Posterior cingulate gyrus (tissue), 11 donors: ENCODE measurements at places on chromosomes 4 and X.

GRCh38 chr4:154506253-154506652 lies 14.7 kb upstream of the DCHS2 start:
- no peak for DNase-seq

DNA sequence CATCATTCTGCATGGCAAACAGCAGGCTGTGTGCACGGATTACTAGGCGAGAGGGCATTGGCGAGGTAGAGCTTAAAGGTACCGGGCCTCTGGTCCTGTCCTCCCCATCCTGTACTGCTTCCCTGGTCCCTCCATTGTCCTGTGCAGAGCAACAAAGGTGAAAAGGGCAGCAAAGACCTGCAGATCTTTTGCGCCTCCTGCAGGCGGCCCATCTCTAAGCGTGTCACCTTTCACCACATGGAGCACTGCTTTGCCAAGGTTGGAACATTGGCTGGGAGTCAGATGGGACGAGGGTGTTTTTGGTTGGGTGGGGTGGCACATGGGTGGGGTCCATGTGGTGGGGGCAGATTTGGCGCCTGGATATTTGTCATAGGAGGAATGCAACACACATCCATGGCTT lies 64.7 kb upstream of the UXT start:
- no peak for DNase-seq

- no peak for DNase-seq
Measured at GRCh38 chrX:103678199-103678993, 8.1 kb downstream of the MORF4L2 start.

- no peak for DNase-seq
Measured at GRCh38 chr4:94488670-94489069, 36.9 kb downstream of the PDLIM5 start.

DNA sequence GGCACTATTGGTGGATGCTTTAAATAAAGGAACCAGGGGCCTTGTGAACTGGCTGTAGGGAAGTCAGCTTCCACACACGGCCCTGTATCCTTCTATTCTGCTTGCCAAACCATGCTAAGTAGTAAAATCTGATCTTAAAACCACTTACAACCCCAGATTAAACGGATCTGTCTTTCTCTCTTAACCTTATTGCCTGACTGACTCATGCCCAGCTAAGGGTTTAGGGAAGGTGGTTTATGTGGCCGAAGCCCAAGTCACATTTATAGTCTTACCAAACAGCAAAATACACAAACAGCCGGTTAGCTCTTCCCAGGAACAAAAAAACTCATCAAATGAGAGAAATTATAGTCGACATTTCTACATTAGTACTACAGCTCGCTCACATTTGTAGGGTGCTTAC lies 988.4 kb upstream of the TENM3 start:
- DNase-seq, result no peak

- DNase-seq, result no peak
Measured at GRCh38 chrX:102697494-102697893, 14.8 kb upstream of the GPRASP2 start.
